ENCODE measurements at places on chromosomes 16 and 17.

DNA sequence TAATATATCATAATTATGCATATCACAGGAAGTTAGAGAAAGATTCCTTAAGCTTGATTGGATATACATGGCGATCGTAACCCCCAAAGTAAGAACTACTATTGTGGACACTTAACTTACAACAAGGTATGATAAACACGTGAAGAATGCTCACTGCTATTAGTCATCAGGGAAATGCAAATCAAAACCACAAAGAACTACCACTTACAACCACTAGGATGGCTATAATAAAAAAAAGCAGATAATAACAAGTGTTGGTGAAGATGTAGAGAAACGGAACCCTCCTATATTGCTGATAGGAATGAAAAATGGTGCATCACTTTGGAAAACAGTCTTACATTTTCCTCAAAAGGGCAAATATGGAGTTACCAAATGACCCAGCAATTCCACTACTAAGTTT, 265.9 kb downstream of the SLC39A11 start:
- DNase-seq, result no peak

DNA sequence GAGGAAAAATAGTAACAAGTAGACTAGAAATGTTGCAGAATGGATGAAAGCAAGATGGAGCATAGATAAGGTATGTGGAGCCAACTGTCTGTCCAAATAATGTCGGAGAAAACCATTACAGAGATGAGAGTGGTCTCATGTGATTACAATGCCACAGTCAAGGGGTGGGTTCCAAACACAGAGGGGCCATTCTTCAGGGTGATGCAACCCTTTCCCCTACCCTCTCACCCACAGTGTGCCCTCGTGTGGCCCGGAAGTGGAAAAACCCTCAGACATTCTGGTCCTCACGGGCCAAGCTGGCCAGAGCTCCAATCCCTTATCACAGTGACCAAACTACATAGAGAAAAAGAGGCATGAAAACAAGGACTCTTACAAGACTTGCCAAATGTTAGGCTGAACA, 17.7 kb upstream of the HS3ST3A1 start:
- no peak for DNase-seq

DNA sequence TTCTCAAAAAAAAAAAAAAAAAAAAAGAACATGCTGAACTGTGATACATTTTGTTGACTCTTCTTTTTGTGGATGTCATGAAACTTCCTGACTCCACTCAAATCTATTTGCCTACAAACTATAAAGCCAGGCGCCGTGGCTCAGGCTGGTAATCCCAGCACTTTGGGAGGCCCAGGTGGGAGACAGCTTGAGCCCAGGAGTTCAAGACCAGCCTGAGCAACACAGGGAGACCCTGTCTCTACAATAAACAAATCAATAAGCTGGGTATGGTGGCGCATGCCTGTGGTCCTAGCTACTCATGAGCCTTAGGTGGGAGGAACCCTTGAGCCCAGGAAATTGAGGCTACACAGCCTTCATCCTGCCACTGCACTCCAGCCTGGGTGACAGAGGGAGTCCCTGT, 1.5 kb upstream of the NT5C start:
- DNase-seq, result no peak

- no peak for DNase-seq
These were observed 244.1 kb upstream of the MON1B start for GRCh38 chr16:76946879-76947278.

- DNase-seq, result peak; percentile 82
These were observed 5.8 kb upstream of the C17orf99 start for GRCh38 chr17:78140169-78141051.

DNA sequence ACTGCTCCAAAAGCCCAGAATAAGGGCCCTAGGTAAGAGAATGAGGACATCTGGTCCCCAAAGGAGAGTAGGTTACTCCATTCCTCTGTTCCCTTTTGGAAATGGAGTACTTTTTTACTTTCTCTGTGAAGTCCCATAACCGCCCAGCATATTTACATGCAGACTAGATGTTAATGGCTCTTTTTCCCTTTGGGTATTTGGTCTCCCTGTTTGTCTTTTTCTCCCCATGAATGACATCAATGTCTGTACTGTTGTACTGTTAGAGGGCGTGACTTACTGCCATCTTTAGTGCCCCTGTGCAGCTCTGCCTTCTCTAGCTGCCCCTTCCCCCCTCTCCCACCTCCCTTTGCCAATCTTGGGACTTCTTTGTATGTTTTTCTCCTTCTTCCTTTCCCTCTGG, 19.0 kb downstream of the GPR179 start:
- no peak for DNase-seq

DNA sequence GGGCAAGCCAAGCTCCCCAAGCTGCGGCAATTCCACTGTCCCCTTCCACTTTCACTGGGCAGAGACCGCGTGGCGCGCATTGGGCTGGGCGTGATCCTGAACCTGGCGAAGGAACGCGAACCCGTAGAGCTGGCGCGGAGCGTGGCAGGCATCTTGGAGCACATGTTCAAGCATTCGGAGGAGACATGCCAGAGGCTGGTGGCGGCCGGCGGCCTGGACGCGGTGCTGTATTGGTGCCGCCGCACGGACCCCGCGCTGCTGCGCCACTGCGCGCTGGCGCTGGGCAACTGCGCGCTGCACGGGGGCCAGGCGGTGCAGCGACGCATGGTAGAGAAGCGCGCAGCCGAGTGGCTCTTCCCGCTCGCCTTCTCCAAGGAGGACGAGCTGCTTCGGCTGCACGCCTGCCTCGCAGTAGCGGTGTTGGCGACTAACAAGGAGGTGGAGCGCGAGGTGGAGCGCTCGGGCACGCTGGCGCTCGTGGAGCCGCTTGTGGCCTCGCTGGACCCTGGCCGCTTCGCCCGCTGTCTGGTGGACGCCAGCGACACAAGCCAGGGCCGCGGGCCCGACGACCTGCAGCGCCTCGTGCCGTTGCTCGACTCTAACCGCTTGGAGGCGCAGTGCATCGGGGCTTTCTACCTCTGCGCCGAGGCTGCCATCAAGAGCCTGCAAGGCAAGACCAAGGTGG, 9.8 kb downstream of the SARM1 start:
- no peak for DNase-seq

DNA sequence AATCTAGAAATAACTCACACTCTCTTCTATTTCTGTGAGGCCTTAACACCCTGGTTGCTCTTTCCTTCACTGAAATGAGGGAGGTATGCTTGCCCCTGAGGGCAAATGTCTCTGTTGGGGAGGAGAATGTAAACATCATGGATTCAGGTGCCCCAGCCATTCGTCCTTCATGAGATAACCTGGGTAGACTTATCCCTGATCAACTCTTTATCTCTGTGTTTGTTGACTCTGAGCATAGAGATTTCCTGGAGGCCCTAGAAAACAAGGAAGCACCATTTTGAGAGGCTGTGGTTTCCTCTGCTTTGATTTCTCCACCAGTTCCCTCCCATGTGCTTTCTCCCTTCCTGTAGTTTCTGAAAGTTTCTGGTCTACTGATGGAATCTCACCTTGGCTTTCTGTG, 77.3 kb downstream of the PHKB start:
- no peak for DNase-seq

DNA sequence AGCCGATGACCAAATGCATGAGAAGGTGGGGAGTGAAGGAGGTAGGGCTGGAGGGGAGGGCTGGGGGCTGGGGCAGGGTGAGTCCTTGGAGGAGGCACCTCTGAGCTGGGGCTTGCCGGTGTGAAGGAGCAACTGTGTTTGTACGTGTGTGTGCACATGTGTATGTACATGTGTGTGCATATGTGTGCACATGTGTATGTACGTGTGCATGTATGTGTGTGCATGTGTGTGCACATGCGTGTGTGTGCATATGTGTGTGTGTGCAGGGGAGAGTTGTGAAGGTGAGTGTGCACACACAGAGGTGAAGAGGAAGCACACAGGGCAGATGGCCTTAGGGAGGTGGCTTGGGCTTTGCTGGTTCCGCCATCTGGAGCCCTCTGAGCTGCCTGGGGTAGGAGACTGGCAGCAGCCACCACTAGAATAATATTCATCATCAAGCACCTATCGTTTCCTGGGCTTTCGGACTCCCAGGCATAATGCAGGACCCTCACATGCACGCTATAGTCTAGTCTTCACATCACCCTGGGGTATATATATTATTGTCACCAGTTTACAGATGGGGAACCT, 120.9 kb upstream of the CDC42EP4 start:
- DNase-seq, result no peak

GRCh38 chr16:11108466-11108805, 147.6 kb downstream of the SOCS1 start:
- DNase-seq, result no peak

GRCh38 chr17:34842235-34842634, 119.0 kb downstream of the CCT6B start:
- DNase-seq, result no peak
